T1000 (cell line): ENCODE measurements at places on chromosomes 3 and 15.

DNA sequence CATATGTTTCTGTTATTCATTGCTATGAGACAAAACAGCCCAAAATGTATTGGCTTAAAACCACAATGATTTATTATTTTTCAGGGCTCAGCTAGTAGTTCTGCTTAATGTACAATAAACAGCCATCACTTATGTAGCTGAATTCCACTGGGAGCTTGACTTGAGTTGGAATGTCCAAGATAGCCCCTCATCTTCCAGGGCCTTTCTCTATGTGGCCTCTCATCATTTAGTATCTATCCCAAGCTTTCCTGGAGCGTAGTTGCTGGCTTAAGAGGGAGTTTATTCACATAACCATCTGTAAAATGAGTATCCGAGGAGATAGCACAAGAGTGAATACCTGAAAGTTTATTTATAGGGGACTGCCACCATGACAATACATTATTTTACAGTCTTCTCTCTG is 176.8 kb downstream of the EPHA6 start:
- no peak for DNase-seq

- no peak for DNase-seq
These were observed 20.9 kb downstream of the BBX start for GRCh38 chr3:107543666-107544065.

DNA sequence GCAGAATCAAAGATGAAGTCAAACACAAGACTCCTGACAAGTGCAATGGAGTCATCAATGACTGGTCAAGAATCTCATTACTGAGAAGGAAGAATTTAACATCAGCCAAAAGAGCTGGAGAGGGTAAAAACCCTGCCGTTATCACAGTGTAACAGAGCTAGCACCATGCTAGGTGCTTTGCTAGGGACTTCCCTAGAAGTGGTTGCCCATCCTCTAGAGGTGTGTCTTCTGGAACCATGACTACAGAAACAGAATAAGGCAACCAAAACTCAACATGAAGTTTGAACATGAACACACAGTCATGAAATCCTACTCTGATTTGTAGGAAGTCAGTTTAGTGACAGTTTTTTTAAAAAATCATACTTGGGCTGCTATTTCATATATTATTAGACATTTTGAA is 9.5 kb downstream of the ACAD11 start:
- no peak for DNase-seq

DNA sequence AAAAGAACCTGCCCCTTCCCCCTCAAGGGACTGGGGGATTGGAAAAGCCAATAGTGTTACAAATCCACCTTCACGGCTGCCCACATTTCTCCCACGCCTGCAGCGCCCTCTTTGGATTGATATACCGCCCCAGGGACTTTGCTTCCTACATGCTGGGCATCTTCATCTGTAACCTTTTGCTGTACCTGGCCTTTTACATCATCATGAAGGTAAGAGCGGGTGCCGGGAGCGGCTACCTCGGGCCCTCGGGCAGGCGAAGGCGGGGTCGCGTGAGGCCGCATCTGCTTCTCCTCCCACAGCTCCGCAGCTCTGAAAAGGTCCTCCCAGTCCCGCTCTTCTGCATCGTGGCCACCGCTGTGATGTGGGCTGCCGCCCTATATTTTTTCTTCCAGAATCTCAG is 73.1 kb downstream of the USF3 start:
- DNase-seq = no peak

- DNase-seq = no peak
These were observed 3.6 kb upstream of the LDHAL6B start for GRCh38 chr15:59203008-59203407.

- no peak for DNase-seq
These were observed 6.9 kb downstream of the SLC38A3 start for GRCh38 chr3:50211930-50212329.

GRCh38 chr3:183386651-183387050 is 41.8 kb downstream of the MCF2L2 start:
- no peak for DNase-seq

DNA sequence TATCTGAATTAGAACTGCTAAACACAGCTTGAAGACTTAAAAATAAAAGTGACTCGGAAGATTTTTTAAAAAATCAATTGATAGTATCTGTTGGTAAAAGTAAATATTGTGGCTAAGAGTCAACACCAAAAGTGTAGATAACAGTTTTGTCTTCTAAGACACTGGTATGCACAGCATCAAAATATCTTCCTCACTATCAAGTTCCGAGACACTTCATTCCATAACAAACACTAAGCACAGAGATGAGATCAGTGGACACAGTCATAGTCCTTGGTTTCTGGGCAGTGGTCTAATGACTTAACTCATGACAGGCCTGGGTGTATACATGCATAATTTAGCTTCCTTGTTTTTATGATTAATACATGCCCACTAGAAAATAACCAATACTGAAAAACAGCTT is 63.2 kb downstream of the PXYLP1 start:
- no peak for DNase-seq

GRCh38 chr3:23615068-23615467 is 190.7 kb upstream of the UBE2E1 start:
- DNase-seq = no peak

GRCh38 chr3:112345681-112346080 is 12.7 kb downstream of the CD200 start:
- no peak for DNase-seq

- DNase-seq = no peak
These were observed 2.6 kb downstream of the CACNA1D start for GRCh38 chr3:53496984-53497383.

- no peak for DNase-seq
These were observed at the start of gene CADPS for GRCh38 chr3:62874711-62875557. Gene CADPS (minus strand): TSS chr3:62875416. CDS start chr3:62875029, 387 bp downstream.

GRCh38 chr15:50353975-50354837 is 792 bp downstream of the GABPB1 start:
- peak; percentile 27 for DNase-seq

DNA sequence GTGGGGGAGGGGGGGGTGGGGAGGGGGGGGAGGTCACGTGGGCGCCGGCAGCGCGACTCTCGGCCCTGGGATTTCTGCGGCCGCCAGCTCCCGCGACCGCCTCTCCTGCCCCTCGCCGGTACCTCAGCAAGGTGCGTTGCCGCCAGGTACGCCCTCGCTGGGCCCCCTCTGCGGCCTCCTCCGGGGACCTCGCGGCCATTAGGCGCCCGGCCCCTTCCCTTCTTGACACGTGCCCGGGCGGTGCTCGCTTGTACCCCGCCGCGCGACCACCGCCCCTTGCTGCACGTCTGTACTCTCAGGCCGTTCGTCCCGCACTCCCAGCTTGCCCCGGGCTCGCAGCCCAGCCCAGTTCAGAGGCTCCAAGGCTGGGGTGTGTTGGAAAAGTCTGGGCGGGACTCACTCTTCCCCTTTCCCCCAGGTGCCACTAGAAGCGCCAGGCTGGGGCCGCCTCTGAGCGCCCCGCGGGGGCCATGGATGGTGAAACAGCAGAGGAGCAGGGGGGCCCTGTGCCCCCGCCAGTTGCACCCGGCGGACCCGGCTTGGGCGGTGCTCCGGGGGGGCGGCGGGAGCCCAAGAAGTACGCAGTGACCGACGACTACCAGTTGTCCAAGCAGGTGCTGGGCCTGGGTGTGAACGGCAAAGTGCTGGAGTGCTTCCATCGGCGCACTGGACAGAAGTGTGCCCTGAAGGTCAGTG is at the start of gene MAPKAPK3:
MAPKAPK3 (plus strand) TSS at position 56 of the 696 bp plus-strand sequence; CDS start at position 471, 415 bp downstream.
- DNase-seq = no peak

DNA sequence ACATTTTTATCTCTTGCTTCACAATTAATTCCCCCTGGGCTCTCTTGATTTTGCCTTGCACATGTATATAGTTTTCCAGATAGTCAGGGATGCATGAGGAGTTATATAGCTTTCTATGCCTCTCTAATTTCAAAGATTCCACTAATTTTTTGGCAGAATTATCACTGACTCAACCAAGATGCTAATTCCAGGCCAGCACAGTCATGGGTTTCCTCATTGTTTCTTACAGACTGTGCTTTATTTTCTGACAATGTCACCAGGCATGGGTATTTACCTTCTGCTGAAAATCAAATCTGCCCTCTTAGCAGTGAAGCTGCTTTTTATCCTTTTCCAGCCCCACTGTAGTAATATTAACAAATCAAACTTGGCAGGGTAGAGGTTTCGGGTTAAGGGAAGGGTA is 1520.6 kb upstream of the CADM2 start:
- no peak for DNase-seq

DNA sequence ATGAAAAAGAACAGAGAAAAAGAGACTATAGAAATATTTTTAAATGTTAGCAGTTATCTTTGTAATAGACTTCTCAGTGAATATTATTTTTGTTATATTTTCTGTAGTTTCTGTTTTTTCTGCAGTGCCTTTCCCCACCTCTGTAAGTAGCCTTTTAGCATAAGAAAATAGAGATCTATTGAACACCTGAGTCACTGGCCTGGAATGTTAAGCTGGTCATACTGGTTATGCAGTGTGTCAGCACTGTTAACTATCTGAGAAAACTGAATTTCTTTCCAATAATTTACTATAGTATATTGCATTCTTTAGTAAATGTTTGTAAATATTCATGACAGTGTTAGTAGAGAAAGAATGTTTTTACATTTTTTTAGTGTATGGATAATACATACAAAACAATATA is 79.8 kb downstream of the NECTIN3 start:
- DNase-seq = no peak

DNA sequence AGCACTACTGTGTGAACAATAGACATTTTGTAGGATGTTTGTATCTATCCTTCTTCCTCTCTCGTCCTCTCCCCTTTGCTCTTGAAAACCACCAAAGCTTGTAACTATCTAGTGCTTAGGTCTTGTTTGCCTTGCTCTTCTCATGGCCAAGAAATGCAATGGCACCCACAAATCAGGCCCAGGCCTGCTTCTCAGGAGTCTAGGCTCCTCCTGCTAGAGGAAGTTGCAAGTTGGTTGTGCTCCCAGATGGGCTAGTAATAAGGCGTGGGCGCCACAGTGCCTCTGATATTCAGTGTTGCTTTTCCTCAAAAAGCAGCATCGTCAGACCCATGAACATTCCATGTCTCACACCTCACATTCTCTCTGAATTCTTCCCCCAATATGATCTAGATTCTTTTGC is 28.7 kb downstream of the ZNF385D start:
- no peak for DNase-seq

DNA sequence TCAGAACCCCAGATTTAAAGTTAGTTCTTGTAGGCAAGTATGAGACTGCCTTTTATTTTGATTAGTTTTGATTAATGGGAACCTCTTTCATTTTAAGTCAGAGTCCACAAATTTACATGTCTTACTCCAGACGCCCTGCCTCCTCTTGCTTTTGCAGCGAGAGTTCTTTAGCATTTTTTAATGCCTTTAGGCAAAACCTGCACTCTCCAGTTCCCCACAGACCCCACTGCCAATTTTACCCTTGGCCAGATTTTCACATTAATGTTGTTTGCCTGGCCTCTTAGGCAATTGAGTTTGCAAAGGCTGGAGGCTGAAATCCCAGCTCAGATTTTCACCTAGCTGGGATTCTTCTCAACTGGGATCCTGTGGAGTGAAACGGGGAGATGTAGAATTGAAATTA is 85.8 kb downstream of the GAP43 start:
- DNase-seq = no peak

- no peak for DNase-seq
These were observed 44.8 kb downstream of the PDE8A start for GRCh38 chr15:85026304-85027032.

- no peak for DNase-seq
These were observed 66.4 kb downstream of the DCUN1D1 start for GRCh38 chr3:182913889-182914288.

GRCh38 chr15:38499651-38500050 is 45.7 kb downstream of the FAM98B start:
- DNase-seq = no peak

DNA sequence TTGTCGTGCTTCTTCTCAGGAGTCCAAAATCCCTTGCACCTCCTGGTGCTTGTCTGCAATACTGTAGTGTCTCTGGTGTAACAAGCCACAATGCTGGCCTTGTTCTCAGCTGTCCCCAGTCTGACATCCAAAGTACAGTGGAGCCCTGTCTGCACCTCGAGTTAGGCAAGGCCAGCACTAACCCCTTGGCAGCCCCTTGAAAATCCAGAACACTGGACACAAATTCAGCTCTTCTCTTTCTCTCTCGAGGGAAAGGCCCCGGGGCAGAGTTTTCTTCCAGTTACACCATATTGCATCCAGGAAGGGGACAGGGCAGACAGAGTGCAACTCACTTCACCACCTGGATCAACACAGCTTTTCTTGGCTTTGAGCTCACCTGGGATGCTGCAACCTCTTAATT is 91.3 kb upstream of the ATP10A start:
- DNase-seq = no peak

GRCh38 chr3:185176750-185177359 is 24.0 kb upstream of the C3orf70 start:
- no peak for DNase-seq

DNA sequence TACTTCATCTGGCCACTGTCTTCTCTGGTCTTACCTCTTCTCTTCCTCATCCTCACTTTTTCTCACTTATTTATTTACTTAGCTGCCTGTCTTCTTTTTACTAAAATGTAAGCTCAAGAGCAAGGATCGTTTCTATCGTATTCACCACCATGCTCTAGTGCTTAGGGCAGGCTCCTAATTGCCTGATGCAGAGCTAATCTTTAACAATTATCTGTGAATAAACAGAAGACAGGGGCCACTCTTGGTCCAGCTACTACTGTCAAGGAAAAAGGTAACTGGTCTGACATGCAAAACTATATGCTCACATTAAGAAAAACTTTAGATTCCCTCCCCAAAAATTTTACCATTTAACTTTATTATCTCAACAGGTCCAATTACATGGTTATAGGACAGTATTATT is 17.5 kb downstream of the PIK3R4 start:
- DNase-seq = no peak

DNA sequence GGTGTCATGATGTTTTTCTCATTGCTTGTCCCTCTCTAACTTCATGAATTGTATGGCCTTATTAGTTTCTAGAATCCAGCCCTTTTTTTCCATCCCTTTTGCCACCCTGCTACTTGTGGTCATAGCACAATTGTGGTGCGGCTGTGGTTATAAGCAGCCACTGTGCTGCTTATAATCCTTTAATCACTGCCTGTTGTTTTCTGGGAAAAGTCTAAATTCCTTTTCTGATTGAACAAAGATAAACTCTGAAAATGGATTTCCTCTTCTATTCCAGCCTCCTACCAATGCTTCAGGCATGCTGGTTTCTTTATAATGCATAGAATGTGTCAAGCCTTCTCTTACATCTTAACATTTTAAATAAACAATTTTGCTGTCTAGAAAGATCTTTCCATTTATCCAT is 319.5 kb downstream of the C3orf38 start:
- DNase-seq = no peak

GRCh38 chr3:188978421-188979171 is 193.2 kb upstream of the TPRG1 start:
- no peak for DNase-seq

- DNase-seq = no peak
These were observed 132.9 kb upstream of the IL12A start for GRCh38 chr3:159855599-159856346.

DNA sequence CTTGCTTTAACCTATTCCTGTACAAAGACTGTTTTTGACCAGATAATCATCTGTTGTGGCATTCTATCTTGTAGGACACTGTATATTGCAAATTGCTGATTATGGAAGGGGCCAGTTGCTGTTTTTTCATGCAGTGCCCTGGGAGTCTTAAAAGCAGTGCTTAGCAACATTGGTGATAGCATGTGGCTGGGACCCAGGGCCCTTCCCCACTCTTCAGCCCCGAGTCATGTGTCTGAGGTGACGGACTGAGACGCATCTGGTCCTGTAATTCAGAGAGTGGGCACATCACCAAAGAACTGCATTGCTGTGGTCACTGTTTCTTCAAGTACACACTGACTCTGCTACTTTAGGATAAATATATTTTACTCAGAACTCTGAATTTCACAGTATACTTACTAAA is 63.4 kb downstream of the SNRK start:
- no peak for DNase-seq

- DNase-seq = no peak
These were observed 523.6 kb downstream of the NTRK3 start for GRCh38 chr15:87732976-87733375.
